CD4-positive, alpha-beta memory T cell (primary cell): ENCODE measurements at places on chromosomes 16 and 17.

- no peak for DNase-seq
These were observed 30.1 kb upstream of the DYNLL2 start for GRCh38 chr17:58052945-58053715.

DNA sequence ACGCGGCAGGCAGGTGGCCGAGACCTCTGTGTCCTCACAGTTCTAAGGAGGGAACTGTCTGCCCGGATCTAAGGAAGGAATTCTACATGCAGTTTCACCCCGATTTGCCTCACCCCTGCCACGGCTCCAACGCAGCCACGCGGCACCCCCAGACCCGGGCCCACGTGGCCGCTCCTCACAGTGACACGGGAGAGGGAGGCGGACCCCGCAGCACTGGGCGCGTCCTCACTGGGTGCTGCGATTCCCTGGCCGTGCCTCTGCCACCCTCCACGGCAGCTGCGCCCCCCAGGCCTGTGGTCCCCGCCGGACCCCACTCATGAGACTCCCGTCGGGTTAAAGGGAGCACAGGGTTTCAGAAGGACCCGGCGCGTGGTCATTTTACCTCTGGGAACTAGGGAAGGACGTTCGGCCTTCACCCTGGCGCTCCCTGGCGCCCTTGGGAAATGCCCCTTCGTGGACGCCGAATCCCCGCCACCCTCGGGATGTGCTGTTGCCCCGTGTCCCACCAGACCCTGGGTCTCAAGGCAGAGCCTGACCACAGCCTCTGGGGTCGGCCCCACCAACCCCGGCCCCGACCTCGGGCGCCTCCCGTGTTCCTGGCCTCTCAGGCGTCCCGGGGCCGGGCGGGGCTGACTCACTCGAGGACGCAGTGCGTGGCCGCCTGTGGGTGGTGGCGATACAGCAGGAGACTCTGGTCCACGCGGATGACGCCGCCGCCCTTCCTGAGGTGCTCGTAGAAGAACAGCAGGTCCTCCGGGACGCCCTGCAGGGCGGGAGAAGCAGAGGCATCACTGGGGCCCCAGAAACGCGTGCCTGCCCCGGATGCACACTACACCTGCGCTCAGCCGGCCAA is 118.8 kb upstream of the METRNL start:
- no peak for DNase-seq

DNA sequence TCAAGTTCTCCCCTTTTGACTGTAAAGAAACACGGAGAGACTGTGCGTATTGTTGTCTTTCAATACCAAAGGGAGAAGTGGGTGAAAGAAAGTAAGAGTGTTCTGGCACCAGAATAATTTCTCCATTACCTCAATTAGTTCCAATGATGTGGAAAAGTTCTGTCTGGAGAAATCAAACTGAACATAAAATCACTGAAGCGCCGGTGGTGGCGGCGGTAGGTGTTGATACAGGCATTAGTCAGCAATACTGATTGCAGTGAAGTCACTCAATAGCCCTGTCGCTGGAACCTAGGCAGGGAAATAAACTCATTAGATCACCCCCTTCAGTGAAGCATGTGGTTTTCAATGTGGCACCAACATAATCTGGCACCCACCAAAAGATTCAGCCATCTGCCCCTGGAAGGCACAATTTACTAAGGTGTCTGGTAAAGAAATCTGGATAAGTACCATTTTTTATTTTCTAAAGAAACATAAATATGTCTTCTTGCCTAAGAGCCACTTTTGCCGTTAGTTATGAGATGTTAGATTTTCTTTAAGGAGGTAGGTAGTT is 274.2 kb upstream of the SOX9 start:
- no peak for DNase-seq

DNA sequence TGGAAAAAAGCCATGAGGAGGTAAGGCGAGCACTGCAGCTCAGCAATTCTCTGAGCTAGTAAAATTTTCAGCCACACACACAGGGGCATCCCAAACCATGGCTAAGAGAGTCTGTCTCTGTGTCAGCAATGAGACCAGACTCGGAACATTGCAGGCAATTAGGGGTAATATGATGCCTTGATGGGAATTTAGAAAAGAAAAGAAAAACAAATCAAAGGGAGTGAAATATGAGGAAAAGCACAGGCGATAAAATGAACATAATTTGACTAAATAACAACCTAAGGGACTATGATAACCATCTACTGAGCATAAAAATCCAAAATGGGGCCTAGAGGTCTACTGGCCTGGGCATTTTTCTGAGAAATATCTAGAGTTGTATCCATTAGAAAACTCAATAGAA is 546.0 kb upstream of the PSMD7 start:
- no peak for DNase-seq

DNA sequence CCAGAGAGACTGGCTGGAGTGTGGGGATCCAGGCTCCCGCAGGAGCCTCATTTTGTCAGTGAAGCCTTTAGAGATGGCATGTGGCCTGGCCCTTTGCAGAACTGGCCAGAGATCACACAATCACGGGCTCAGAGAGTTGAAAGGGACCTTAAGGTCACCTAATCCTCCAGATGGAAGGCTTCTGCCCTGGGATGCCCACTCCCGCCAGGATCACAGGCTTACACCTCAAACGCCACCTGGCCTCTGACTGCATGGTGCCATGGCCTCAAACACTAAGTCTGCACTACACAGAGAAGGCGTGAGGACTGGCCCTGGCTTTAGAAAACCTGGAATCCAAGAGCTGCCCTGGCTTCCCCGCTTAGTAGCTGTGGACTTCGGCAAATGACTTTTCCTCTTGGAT is 306.8 kb upstream of the CCL2 start:
- no peak for DNase-seq

DNA sequence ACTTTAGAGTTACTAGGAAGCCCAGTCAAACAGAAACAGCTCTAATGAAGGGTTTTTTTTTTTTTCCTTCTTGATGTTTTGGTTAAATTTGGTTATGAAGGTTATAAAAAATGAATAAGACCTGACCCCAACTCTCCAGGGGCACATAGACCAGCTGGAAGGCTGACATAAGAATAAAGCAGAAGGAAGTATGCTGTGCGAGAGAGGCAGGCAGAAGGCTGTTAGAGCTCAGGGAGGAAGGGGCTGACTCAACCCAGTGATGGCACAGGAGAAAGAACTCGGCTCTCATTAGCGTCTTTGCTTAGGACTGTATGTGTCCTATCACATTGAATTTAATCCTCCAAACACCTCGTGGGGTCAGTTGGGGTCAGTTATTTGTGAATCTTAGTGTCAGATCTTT is 474.6 kb downstream of the PMP22 start:
- no peak for DNase-seq

GRCh38 chr17:57406131-57406980 is 150.0 kb downstream of the MSI2 start:
- no peak for DNase-seq

DNA sequence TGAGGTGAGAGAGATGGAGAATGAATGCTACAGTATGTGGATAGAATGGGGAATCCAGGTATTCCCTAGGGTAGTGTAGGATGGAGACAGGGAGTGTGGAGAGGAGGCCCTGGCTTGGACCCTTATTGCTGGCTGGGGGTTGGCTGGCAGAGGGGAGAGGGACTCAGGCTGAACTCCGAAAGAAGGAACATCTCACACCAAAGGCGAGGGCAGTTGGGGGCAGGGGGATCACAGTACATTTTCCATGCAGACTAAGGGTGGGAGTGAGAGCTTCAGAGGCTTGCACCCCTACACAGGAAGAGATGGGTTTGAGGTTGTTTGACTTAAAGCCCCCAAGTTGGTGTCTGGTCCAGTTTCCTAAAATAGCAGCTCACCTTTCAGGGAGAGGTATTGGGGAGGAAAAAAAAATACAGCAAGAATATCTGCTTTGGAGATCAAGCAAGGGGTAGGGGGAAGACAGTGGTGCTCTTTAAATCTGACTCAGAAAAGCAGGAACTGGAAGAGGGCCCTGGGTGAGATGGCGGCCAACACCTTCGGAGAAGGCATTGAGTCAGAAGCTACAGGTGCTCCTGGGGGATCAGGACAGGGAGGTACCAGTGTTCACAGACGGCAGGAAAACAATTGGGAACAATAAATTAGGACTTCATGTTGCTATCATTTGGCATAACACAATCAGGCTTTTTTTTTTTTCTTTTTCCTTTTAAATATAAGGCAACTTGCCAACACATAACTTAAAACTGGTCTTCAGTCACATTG is 12.4 kb downstream of the TRAF4 start:
- no peak for DNase-seq

GRCh38 chr16:48613061-48613957 is 3.3 kb upstream of the N4BP1 start:
- peak; percentile 79 for DNase-seq

DNA sequence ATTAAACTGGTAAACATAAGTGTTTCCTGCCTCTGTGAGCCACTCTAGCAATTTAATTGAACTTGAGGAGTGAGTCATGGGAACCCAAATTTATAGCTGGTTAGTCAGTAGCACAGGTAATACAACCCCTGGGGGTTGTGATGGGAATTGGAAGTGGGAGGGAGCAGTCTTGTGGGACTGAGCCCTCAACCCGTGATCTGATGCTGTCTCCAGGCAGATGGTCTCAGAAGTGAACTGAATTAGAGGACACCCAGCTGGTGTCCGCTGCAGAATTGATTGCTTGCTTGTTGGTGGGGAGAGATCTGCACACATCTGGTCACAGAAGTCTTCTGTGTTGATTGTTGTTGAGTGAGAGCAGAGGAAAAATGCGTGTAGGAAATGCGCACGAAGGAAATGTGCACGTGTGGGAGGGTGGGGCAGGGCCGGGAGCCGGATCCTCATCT is 7.7 kb upstream of the ST6GALNAC2 start:
- DNase-seq, result no peak

GRCh38 chr17:63529711-63530556 is 6.8 kb downstream of the KCNH6 start:
- DNase-seq, result no peak

DNA sequence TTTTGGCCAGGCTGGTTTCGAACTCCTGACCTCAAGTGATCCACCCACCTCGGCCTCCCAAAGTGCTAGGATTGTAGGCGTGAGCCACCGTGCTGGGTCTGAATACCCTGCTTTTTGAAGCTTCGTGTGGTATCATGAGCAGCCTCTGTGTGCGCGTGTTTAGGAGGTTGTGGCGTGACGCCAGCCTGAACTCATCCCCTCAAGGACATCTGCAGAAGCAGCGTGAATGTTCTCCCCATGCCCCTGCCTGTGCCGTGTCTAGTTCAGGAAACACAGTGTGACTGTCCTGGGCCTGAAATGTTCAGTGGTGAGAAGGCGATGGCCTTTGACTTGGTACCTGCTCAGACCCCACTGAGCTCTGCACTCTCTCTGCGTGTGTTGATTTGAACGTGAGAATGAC is 35.6 kb downstream of the RNF213 start:
- DNase-seq, result no peak

DNA sequence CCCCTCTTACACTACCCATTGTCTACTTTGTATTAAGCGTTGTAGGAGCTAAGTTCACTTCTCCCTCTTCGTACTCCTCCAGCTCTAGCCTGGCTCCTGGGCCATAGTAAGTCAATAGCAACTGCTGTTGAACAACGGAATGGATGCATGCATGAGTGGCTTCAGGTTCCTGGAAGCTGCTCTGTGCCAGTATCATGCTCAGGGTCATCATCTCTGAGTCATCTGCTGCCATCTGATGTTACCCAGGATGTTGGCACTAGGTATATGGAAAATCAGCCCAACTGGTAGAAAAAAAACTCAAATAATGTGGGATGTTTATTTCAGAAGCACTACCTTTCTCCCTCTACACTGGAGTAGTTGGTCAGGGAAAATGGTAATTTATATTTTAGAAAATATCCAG is 536.8 kb downstream of the NPIPA7 start:
- DNase-seq, result no peak

DNA sequence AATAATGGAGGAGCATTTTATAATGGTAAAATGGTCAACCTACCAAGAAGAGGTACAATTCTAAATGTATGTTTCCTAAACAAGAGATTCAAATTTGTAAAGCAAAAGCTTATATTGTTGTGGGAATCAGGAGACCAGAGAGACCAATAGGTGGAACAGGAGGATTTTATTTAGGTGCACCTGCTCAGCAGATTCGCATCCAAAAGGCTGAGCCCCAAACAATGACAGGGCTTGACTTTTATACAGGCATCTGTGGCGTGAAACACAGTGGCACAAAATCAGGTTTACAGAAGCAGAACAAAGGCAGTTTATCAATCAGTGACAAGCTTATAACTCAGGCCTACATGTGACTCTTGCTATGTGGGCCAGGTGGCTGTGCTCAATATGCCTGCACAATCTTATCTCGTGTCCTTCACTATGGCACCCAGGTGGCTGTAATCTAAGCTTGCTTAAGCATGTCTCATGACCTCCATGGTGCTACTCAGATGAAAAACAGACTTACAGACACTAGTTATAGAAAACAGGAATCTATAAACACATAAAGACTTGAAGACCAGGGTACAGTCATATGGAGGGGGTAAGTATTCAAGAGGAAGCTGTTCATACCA is 780.2 kb upstream of the CA10 start:
- DNase-seq, result no peak

GRCh38 chr16:77850636-77851333 is 62.4 kb downstream of the VAT1L start:
- DNase-seq, result no peak

GRCh38 chr17:80786887-80787286 is 204.8 kb upstream of the CHMP6 start:
- DNase-seq, result no peak

DNA sequence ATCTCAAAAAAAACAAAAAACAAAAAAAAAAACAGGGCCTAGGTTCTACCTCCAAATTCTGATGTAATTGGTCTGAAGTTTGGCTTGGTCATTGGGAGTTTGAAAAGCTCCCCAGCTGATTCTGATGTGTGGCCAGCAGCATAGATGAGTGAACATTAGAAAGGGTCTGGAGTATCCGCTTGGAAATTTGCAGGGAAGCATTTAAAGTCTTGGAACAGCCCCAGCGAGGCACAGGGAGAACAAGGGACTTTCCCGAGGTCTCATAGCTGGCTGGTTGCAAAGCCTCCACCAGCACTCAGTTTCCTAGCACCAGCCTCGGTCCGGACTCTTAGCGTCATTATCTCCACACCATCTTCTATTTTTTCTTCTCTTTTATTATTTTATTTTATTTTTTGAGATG is 70.8 kb downstream of the RAB11FIP4 start:
- DNase-seq, result no peak

DNA sequence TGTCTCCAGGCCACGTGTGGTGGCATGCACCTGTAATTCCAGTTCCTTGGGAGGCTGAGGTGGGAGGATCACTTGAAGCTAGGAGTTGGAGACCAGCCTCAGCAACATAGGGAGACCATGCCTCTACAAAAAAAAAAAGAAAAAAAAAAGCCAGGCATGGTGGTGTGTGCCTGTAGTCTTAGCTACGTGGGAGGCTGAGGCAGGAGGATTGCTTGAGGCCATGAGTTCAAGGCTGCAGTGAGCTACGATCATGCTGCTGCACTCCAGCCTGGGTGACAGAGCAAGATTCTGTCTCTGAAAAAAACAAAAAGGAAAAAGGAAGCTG is 103.9 kb downstream of the CMIP start:
- DNase-seq, result no peak

GRCh38 chr17:42918902-42919521 is 18.4 kb downstream of the G6PC1 start:
- no peak for DNase-seq

- DNase-seq, result no peak
These were observed 8.7 kb downstream of the ZDHHC7 start for GRCh38 chr16:85002608-85003007.

- peak; percentile 15 for DNase-seq
These were observed at the start of gene CRAMP1 for GRCh38 chr16:1612320-1613111. CRAMP1 (plus strand) TSS chr16:1612360; CDS start chr16:1614640, 2,280 bp downstream.

GRCh38 chr16:15484662-15485061 is 50.3 kb downstream of the BMERB1 start:
- no peak for DNase-seq
